ENCODE measurements at places on chromosomes 1 and 21.

DNA sequence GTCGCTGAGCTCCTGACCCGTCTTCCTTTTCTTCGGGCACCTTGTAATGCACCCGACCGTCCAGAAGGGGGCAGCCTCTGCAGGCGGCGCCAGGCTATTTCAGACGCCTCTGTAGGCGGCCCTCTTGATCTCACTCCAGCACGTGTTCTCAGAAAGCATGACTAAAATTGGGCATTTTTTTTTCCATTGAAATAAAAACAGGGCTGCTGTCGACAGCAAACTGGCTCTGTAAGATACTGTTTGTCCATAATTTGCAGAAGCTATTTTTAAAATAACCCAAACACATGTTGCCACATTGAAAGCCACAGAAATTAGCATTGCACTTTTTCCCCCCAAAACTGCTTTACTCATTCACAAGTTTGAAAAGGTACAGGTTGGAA, 78.0 kb downstream of the STUM start:
- peak; percentile 96 for DNase-seq

GRCh38 chr1:192660613-192661012, 24.7 kb downstream of the RGS13 start:
- DNase-seq, result no peak

DNA sequence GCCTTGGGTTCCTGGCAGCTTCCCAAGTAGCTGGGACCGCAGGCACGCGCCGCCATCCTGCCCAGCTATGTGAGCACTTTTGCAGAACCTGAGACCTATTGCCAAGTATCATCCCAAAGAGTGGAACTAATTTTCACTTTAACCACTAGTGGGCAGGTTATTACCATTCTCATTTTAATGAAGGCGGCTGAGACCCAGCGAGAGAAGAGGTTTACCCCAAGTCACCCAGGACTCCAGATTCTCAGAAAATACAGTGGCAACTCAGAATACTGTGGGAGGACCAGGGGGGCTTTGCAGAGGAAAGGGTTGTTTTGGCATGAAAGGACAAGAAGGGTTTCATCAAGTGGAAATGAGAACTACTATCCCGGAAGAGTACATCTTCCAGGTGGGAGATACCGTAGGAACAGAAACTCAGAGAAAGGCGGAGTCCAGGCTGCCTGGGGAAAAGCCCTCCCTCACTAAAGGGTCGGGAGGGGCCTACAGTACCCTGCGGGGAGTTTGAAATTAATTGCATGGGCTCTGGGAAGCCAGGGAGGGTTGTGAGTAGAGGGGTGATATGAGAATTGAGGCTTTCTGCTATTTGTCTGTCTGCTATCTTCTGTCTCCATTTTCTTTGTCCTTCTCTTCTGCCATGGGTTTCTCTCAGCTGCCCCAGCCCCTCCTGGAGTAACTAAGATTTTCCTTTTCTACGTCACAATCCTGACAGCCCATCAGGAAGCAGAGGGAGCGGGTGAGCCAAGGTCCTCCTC, 7.2 kb upstream of the SEMA4A start:
- DNase-seq, result no peak

DNA sequence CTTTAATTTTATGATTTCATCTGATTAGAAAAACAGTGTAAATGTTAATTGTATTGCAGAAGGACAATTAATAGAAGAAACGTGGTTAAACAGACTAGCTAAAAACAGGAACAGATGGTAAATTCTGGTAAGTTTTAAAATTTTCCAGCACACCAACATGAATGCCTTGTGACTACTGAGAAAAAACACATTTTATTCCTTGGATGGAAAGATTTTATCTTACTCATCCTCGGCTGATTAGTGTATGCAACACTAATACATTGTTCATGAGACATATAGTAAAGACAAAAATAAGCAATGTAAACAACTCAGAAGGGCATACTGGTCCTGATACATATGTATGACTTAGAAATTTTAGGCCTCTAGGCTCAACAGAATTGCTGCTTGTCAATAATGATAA, 4.9 kb upstream of the AK5 start:
- DNase-seq, result no peak

DNA sequence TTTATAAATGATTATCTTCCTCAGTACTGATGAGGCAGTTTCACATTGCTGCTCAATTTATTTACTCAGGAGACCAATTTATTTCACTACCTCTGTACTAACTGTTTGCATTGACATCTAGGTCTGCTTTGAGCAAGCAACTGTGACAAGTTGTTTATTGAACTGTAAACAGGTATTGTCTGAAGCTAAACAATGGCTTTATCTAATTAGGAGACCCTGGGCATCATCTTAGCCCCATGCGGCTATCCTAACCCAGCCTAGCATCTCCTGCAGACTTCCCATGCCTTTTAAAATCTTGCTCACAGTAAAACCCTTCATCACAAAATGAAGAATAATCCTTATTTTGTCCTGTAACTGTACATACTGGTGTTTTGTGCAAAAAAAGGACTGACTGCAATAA, 348.2 kb downstream of the RWDD3 start:
- DNase-seq, result no peak

DNA sequence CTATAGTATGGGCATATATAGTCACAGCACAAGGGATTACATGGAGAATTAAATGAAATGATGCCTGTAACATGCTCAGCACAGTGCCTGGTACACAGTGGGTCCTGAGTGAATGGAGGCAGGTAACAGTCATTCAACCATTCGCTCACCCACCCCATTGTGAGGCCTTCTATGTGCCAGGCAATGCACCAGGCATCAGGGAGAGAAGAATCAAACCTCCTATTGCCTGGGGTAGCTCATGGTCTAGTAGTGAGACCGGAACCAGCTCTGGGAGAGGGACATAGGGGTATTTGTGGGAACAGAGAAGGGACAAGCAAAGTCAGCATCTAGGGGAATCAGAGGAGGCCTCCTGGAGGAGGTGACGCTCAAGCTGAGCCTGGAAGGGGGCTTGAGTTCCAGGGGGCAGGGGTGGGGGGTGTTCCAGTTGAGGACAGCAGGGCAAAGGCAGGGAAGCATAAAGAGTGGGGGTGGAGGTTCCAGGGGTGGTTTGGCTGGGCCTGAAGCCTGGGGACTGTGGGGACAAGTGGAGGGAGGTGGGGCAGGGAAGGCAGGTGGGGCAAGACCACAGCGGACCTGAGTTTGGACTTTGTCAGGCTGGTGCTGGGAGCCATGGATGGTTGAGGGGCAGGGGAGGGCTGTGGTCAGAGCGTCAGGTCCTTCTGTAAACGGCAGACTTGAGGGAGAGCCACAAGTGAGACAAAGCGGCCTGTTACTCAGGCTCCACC, 591.6 kb downstream of the PTPRU start:
- peak; percentile 82 for DNase-seq

GRCh38 chr1:60160141-60160540, 86.6 kb upstream of the C1orf87 start:
- no peak for DNase-seq

GRCh38 chr1:218524526-218524925, 179.4 kb downstream of the TGFB2 start:
- DNase-seq, result no peak

- DNase-seq, result no peak
Measured at GRCh38 chr1:44962729-44963128, 23.7 kb downstream of the EIF2B3 start.

- DNase-seq, result no peak
Measured at GRCh38 chr1:168714012-168714411, 15.0 kb downstream of the DPT start.

GRCh38 chr1:196415978-196416377, 192.3 kb downstream of the KCNT2 start:
- DNase-seq, result no peak

DNA sequence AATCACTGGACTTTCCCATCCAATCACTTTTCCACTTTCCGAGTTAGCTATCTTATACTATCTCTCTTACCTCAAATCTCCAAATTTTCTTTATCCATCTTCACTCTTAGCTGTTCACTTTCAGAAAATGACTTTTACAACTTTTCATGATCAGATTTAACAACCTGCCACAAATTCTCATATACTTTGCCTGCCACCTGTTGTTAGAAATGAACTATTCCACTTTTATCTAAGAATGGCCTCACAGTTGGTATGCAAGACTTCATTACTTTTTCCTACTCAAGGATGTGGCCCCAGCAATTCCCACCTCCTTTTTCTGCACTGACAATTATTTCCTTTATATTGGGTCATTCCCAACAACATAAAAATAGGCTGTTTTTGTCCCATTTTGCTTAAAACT, 93.6 kb upstream of the DEPDC1 start:
- no peak for DNase-seq

GRCh38 chr1:110184446-110184845, 25.7 kb upstream of the KCNC4 start:
- no peak for DNase-seq

DNA sequence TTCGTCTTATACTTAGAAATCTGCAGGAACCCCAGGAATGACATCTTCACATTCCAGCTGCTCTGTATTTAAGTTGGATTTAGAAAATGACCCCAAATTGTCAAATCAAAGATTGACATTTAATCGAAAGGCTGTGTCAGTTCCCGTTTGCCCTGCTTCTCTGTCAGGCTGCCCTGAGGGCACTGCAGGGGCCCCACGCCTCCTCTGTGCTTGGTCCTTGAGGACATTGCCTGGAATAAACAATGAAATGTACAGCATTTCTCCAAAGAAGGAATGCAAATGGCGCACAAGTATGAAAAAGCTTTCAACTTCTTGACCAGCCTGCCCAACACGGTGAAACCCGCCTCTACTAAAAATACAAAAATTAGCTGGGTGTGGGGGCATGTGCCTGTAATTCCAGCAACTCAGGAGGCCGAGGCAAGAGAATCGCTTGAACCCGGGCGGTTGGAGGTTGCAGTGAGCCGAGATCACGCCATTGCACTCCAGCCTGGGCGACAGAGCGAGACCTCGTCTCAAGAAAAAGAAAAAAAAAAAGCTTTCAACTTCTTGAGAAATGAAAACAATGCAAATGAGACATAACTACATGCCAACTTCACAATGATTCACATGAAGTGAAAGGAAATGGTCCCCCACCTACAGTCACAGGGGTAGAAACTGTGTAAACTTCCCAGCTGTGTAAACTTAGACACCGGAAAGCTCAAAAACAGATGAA, 3.0 kb downstream of the TMPRSS3 start:
- no peak for DNase-seq

- no peak for DNase-seq
Measured at GRCh38 chr1:116493484-116494352, 77.1 kb downstream of the CD58 start.

DNA sequence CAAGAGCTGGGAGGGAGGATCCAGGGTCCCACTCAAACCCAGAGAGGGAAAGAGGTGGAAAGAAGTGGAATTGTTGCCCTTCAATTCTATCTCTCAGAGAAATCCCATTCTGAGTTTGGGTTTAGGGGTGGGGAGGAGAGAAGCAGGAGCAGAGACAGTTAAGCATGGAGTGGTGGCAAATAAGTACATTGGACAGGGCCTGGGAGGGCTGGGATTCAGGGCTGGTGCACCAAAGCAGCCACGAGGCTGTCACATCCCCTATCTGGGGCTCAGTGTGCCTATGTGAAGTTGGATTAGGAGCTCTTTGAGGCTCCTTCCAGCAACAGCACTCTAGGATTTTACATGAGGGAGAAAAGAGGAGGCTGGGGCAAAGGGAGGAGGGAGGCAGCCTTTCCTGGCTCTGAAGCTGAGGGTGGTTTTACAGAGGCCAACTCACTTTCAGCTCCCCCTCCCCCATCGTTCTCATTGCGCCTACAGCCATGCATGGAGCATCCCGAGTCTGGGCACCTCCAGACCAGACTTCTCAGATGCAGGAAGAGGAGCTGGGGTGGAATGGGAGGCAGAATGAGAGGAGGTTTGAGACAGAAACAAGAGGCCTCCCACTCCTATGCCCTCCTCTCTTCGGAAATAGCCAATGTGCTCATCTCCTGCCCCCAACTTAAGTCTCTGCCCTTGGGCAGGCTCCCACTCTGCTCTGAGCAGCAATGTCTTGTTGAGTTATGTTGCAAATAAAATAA, 3.0 kb upstream of the SYT6 start:
- no peak for DNase-seq

- DNase-seq, result no peak
Measured at GRCh38 chr1:24957016-24957807, 27.1 kb upstream of the RUNX3 start.

- peak; percentile 8 for DNase-seq
Measured at GRCh38 chr1:229287267-229287666, 16.4 kb downstream of the RAB4A start.

DNA sequence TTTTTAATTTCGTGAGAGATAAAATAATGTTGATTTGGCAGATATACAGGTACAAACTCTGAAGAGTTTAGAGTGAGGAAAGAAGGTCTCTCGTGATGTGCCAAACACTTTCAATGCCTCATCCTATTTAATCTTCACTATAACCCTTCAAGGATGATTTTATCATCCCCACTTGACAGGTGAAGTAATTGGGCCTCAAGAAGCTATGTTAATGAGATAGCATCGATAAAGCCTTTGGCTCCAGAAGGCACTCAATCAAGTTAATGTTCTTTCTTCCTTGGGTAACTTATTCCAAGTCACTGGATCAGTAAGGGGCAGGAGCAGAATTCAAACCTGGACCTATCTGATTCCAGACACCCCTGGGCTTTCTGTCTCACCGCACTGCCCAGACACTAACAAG, 7.2 kb downstream of the LMOD1 start:
- no peak for DNase-seq
